ENCODE measurements at places on chromosomes 2 and 18. TPM values are rescaled to one million over a fixed set of nuclear protein-coding genes. Genes with fewer than 3 reads are reported as not detected.
A peak's percentile ranks its signal among the peaks of the same experiment; 100 is the strongest.

The APCDD1 gene
- total RNA-seq, result 41.6 TPM

- DNase-seq, result no peak
These were observed 324.3 kb upstream of the PKDCC start for GRCh38 chr2:41723526-41723925.

DNA sequence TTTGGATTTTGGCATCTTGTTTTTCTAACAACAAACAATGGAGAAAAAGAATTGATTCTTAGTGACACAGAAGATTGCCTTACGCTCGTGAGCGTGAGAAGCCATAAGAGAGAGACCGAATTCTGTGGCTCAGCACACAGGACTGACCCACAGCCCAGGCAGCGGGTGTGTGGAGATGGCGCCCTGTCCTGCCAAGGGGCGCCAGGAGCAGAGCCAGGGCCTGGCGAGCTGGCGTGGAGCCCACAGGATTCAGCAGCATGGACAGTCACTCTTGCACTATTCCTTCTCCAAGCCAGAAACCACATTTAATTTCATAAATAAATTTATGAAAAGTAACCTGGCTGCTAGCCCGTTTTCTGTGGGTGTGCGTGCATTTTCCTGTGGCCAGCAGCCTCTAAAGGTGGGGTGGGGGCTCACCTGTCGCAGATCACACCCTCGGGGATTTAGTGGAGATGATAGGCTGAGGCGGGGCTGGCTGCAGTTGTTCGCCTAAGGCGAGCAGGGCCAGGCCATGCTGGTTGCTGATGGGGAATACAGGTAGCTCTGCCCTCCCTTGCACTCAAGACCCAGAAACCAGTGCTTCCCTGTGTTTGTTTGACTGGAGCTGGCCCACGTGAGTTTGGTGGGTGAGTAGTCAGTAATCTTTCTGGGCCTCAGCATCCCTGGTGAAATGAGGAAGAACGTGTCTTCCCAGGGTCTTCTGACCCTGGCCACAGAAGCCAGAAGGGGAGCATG is 46.2 kb downstream of the FAM168B start:
- peak; percentile 76 for DNase-seq

The NAB1 gene
- 85.8 TPM for total RNA-seq

- no peak for DNase-seq
These were observed 106.7 kb downstream of the DYSF start for GRCh38 chr2:71559828-71560637.

DNA sequence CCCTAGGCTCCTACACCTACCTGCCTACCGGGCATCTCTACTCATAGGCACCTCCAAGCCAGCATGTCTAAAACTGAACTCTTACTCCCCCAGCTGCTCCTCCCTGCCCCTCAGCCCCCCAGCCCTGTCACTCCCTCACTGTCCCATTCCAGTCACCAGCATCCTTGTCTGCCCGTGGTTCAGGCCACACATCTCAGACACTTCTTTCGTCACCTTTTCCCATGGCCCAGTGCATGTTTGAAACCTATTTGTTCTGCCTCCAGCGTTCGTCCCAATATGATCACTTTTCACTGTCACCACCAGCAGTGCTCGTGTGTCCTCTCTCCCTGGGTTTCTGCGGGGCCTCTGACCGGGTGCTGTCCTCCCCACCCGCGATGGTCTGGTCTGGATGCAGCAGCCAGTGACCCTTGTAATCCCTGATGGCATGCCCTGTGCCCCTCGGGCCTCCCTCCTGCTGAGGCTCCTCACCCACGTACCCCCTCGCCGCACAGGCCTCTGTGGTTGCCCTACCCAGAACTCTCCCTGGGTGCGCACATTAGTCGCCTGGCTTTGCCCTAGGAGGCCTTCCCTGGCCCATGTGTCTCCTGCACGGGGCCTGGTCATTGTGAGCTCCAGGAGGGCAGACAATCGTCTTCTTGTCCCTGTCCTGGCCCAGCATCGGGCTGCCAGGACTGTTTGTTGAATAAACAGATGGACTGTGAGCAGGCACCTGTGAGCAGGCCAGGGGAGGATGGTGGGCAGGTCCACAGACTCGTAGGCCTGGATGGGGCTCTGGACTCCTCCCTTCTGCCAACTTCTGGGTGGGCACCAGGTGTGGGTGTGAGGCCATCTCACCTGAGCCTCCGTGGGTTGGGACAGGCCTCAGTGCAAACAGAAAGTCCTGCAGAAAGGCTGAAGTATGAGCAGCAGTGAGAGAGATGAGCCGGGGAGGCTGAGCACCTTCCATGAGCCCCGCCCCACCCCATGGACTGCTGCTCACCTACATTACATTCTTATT is 15.5 kb downstream of the LDLRAD4 start:
- DNase-seq, result no peak

- DNase-seq, result peak; percentile 65
These were observed at the start of gene ADGRF3 for GRCh38 chr2:26346454-26347053. TSS of gene ADGRF3 (minus strand) at chr2:26346789. CDS start at chr2:26346234, 555 bp downstream.

The CAPN14 gene
- 2.8 TPM for total RNA-seq

DNA sequence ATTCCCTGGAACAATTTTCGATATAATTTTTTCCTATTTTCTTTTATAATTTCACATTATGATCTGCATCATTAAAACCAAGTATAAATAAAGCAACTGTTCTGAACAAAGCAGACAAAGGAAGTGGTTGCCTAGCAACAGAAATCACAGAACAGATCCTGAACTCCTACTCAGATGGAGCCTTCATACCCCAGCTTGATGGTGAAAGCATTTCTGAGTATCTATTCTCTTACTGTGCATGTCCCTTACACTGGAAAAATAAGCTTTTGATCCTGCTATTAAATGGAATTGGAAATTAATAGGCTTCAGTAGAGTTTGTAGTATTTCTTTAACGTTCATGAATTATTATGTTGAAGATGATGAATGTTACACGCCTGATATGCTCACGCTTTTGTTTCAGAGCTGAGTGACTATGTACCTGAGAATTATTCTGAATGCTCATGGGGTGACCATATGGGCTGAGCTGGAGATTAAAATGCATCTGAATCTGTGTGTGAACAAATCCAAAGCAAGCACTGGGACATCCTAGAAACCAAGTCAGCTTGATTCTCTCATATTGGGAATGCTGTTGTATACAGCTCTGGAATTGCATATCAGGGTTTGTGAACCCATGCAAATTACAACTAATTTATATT is 254.0 kb downstream of the KCNJ3 start:
- DNase-seq, result peak; percentile 76

DNA sequence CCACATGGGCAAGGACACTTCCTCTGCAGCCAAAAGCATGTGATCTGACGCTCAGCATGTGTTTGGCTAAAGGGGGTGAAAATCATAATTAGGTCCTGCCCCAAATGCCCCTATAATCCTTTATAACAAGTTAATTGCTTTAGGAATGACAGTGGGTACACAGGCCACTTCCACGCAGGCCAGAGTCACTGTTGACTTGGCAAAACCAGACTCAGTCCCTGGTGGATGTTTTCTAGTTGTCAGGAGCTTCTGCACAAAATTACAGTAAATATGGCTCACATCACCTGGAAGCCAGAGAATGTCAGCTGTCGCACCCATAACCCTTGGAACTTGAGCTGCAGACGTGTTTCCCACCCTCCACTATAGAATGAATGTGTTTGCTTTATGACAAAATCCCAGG is 13.3 kb upstream of the PXDN start:
- DNase-seq, result no peak

- DNase-seq, result no peak
These were observed 212.0 kb upstream of the ID2 start for GRCh38 chr2:8469709-8470493.

The XDH gene
- 0.54 TPM for total RNA-seq
